NCI-H1694 (cell line): ENCODE measurements at places on chromosomes 7 and 10.

DNA sequence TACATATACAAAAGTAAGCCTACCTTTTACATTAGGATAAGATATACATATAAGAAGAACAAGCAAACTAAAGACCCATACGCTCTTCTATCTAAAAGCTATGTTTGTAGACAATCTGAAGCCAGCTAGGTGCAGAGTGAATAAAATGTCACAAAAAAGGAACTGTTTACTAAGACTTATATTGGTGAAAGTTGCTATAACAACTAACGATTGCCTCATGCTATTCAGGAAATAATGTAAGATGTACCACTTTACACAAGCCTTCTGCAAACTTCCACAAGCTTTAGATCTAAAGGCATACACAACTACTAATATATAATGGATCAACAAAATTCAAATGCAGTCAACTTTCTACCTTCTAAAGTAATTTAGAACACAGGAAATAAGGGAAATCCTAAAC lies 175.1 kb downstream of the SRPK2 start:
- DNase-seq = no peak

DNA sequence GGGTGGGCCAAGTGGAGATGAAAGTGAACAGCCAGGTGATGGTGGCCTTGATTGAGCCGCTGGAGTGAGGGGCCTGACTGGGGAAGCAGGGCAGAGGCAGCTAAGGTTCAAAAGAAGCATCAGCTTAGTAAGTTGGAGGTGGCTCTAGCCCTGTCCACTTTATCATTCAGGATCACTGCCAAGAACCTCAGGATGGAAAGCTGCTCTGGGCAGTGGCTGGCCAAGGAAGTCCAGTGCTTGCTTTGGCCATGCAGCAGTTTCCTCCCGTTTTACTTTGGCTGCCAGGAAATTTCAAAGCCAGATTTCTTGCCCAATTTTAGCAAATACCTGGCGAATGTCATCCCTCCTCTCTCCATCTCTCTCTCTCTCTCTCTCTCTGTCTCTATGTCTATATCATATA lies 384.9 kb downstream of the PLXNA4 start:
- DNase-seq = no peak

GRCh38 chr10:25896421-25896820 lies 37.6 kb upstream of the MYO3A start:
- no peak for DNase-seq

DNA sequence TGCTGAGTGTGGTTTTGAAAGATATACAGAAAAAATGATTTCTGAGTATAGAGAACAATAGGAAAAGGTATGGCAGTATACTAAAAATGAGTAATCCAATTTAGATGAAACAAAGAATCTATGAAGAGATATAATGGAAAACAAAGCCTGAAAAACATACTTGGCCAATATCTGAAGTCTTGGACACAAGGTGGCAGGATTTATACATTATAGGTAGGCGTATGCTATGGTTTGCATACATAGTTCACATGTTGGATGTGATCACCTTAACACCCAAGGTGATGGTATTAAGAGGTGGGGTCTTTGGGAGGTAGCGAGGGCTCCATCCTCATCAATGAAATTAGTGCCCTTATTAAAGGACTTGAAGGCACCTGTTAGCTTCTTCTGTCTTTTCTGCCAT lies 34.5 kb upstream of the BPGM start:
- DNase-seq = no peak

GRCh38 chr10:29273478-29273877 lies 15.4 kb upstream of the LYZL1 start:
- DNase-seq = no peak

DNA sequence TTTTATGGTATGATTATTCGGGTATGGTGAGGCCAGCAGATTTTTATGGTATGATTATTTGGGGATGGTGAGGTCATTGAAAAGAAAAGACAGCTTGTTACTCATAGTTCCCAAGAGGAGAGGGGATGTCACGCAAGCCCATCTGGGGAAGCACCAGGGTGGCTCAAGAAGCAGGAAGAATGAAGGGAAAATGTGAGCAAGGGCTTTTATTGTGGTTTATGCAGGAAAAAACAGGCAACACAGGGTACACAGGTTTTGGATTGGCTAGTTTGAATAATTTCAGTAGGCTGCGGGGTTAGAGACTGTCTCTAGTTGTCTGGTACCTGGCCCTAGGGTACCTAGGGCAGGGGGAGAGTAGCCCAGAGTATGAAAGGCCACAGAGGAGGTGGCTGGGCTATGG lies 26.8 kb upstream of the DGKI start:
- DNase-seq = no peak

GRCh38 chr7:105009667-105010503 lies 4.1 kb upstream of the KMT2E start:
- DNase-seq = no peak

DNA sequence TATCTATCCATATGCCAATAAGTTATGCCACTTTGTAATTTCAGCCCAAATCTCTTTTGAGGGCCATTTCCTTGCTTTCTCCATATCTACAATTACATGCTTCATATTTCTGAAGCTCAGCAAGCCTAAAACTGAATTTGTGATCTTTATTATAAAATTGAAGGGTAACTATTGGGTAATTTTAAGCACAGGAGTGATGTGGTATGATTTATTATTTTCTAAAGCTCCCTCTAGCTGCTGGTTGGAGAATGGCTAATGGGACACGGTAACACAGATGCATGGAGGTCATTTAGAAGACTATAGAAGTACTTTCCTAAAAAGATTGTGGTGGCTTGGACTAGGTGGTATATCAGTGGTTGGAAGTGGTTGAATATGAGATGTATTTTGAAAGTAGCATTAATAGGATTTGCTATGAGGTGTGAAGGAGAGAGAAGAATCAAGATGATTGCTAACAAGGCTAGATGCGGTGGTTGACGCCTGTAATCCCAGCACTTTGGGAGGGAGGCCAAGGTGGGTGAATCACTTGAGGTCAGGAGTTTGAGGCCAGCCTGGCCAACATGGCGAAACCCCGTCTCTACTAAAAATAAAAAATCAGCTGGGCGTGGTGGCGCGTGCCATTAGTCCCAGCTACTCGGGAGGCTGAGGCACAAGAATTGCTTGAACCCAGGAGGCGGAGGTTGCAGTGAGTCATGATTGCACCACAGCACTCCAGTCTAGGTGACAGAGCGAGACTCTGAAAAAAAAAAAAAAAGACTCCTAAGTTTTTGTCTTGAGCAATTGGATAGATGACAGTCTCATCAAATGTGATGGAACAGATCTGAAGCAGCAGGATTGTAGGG lies 13.9 kb downstream of the KLHDC10 start:
- DNase-seq = peak; percentile 6

DNA sequence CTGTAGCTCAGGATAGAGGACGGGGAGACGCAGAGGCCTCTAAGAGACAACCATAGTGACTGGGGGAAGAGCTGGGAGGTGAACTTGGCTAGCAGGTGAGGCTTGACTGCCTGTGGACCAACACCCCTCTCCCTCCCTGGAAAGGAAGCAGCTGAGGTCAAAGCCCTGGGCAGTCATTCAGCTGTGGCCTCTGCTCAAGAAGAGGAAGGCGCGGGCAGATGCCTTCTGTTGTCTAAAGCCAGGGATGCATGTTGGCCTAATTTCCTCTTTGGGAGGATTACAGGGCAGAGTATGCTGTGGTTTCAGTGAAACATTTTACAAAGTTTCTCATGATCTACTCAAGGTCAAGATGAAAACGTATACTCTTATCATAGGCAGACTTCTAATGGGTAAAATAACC lies 327.1 kb downstream of the PRPF18 start:
- no peak for DNase-seq

GRCh38 chr10:44045020-44045419 lies 339.9 kb downstream of the CXCL12 start:
- peak; percentile 57 for DNase-seq

GRCh38 chr7:77337456-77337990 lies 78.6 kb downstream of the GSAP start:
- no peak for DNase-seq

DNA sequence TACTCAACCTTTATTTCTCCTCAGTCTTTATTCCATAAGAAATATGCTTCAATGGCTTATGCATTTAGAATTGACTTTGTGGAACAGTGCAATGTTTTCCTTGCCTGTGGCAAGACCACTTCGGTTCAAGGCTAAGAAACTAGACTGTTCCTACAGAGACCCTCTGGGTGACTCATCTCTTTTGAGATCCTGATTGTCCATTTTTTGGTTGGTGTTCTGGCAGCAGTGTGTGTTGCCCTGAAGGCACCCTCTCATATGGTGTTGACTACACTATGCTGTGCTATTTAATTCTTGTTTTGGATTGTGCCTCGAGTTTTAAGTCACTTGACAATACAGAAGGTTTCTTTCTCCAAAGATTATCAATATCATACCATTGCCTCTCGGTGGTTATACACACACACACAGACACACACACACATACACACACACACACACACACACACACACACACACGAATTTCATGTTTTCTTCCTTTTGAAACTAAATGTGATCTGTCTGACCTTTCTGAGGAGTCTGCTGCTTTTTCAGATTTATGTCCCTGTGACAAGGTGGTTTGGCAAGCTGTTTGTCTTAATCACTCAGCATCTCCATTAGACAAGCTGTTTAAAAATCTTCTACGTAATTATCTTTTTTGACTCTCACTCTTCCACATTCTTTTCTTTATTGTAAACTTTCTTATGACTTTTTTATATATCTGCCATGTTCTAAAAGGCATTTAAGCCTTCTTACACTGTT lies 187.2 kb downstream of the VTI1A start:
- no peak for DNase-seq

GRCh38 chr10:7563368-7563767 lies 103.4 kb downstream of the ITIH5 start:
- no peak for DNase-seq

- DNase-seq = no peak
Measured at GRCh38 chr10:125284875-125285597, 124.7 kb upstream of the CTBP2 start.

DNA sequence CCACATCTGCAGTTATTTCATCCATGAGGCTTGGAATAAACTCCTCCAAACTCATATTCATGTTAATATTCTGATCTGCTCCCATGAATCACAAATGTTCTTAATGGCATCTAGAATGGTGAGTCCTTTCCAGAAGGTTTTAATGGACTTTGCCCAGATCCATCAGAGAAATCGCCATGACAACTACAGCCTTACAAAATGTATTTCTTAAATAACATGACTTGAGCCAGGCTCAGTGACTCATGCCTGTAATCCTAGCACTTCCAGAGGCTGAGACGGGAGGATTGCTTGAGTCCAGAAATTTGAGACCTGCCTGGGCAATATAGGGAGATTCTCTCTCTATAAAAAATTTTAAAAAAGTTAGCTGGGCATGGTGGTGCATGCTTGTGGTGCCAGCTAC lies 102.1 kb upstream of the TMEM168 start:
- no peak for DNase-seq

- peak; percentile 13 for DNase-seq
Measured at GRCh38 chr10:26725837-26726727, 28.6 kb downstream of the PDSS1 start.

- no peak for DNase-seq
Measured at GRCh38 chr7:115840702-115841101, 189.9 kb downstream of the TFEC start.

DNA sequence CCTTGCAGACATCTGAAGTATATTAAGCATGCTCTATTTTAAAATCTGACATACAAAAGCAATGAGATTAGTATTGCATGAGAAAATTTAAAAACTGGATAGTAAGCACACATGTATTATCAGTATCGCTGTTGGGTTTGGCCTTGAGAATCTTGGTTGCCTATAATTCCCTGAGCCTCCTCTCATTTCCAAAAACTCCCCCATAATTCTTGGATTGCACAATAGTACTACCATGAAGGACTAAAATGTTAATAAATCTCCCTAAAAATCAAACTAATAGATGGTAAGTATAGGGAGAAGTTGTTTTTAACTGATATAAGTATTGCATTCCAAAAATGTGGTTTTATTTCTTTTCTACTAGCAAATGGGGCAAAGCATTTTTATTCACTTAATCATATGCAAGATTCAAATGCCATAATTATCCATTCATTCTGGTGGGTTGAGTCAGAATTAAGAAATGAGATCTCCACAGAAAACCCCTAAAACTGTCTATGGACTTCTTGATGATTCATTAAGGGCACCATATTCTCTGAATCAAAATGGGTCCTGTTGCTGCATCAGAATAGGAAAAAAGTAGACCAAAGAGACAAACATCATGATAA lies 10.3 kb upstream of the VIM start:
- DNase-seq = no peak

GRCh38 chr10:110368002-110368401 lies 63.3 kb upstream of the SMNDC1 start:
- no peak for DNase-seq
